A549 treated with dexamethasone at 1 μM for 4 hours (cell line): ENCODE measurements at places on chromosomes 5 and 9. TPM values are rescaled to one million over a fixed set of nuclear protein-coding genes. Genes with fewer than 3 reads are reported as not detected.

Gene MARCHF3
- 0.39 to 1.3 TPM (median 0.97 TPM) in 5 replicates for total RNA-seq

Gene DNAJC25
- 9.6 to 12.0 TPM (median 10.2 TPM) in 5 replicates for total RNA-seq

Gene SETX
- total RNA-seq: 18.5 to 23.5 TPM (median 21.1 TPM) in 5 replicates

Gene TLX3
- not detected in 5 replicates for total RNA-seq

Gene PIP5K1B
- not detected in 5 replicates for total RNA-seq

Gene TRIM52
- total RNA-seq: 5.3 to 7.9 TPM (median 6.1 TPM) in 5 replicates

Gene PCDHAC1
- total RNA-seq: 1.5 to 2.7 TPM (median 2.2 TPM) in 5 replicates

Gene MTRR
- 28.2 to 42.1 TPM (median 35.9 TPM) in 5 replicates for total RNA-seq

Gene ANKRD34B
- 0.05 to 0.14 TPM (median 0.09 TPM) in 5 replicates for total RNA-seq
